Stimulated activated CD4-positive, alpha-beta T cell treated with anti-CD3 and anti-CD28 coated beads, Interleukin-2, amount 100 ng/mL, for 4 hours (primary cell): ENCODE measurements at places on chromosomes 1 and 21.

DNA sequence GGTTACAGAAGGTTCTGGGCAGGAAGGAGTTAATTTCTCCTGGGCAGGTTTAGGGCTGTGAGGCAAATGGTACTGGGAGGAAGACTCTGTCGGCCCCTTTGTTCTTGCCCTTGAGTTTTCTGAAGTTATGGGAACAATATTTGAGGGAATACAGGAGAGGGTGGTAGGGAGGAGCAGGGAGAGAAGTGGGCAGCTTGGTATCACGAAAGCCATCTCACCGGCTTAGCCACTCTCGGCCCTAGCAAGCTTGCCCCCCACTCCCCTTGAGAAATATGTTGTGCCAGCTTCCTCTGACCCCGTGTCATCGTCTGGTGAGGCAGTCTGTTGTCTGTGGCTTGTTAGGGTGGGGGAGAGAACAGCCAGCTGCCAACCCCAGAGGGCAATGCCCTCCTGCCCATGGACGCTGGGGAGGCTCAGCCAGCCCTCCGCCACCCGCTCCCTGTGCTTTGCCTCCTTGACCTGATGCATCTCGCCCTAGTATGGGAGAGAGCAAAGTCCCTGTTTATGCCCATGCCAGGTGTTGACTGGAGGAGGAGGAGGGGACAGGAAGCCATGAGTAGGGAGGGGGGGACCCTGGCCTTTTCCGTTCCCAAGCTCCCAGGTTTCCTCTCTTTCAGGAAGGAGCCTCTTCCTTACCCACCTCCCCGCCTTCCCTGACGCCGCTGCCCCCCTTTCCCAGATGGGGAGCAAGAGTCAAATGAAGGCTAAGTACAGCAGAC, 1.2 kb downstream of the EFNA1 start:
- no peak for DNase-seq

GRCh38 chr21:29185633-29186032, 55.2 kb downstream of the MAP3K7CL start:
- no peak for DNase-seq

DNA sequence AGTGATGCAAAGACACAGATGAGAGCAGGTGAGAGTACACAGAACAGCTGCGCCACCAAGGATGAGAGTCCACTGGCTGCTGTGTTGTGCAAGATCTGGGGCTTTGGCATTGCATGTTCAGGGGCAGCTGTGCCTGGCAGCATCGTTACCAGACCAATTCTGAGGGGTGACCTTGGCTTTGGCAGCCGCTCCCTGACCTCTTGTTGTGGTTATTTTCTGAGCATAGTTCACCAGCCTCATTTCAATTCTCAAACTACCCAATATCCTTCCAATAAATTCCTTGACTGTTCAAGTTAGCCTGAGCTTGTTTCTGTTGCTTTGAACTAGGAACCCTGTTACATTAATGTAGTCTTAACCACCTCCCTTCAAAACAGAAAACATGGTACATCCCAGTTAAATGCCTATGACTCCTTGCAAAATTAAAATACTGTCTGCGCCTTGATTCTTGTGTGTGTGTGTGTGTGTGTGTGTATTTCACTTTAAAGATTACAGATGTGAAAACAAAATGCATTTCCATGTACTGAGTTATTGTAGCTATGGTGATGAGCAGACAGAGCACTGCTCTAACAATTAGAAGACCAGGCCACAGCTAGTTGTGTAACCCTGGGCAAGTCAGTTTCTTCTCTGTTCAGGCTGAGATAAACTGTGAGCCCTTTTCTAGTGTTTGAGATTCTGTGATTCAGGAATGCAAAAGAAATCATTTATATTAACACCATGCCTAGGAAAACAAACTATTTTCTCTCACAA, 106.3 kb upstream of the GUCA2B start:
- no peak for DNase-seq

GRCh38 chr21:44893948-44894656, 20.6 kb upstream of the PTTG1IP start:
- DNase-seq, result no peak

GRCh38 chr21:16535102-16535422, 805.3 kb downstream of the USP25 start:
- no peak for DNase-seq

GRCh38 chr1:81174052-81174451, 626.7 kb upstream of the ADGRL2 start:
- no peak for DNase-seq

DNA sequence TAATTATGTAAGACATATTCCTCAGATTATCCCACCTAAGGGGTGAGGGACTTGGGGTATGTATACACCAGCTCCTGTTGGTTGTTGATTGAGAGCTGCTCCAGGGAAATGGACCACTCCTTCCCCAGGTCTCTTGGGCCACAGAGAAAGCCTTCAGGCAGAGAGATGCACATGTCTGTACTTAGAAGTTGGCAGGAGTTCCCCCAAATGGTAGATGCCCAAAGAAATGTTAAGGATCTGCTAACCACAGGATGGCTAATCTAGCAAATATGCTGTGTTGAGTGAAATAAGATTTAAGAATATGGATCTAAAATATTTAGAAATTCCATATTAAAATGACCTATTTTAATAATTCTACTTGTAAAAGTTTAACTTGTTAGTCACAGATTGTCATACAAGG, 100.8 kb upstream of the DNAH14 start:
- DNase-seq, result no peak

GRCh38 chr1:47809301-47810084, 187.7 kb downstream of the TRABD2B start:
- DNase-seq, result no peak

DNA sequence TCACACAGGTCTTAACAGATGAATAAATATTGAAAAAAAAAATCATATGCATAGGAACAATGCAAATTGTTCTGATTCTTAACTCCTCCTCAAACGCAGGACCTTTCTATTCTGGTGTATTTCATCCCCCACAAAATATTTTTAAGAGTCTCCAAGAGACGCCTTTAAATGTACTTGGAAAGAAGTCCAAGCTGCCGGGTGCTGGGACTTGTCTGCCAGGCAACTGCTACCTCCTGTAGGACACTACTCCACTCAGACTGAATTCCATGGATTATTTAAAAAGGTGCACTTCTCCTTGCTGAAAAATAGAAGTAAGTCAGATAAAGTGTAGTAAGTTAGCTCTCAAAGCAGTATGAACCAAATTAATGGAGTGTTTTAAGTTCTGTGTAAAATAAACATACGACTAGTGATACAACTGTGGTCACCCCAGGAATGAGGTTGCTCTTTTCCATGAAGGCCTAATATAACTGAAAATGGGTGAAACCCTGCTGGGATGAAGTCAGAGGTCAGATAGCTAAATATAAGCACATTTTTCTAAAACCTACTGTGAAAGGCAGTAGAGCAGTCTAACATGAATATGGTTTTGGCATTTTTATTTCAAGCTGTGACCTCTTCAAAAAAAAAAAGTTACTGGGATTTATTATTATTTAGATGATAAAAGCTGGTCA, 189.2 kb upstream of the PBX1 start:
- DNase-seq, result no peak

DNA sequence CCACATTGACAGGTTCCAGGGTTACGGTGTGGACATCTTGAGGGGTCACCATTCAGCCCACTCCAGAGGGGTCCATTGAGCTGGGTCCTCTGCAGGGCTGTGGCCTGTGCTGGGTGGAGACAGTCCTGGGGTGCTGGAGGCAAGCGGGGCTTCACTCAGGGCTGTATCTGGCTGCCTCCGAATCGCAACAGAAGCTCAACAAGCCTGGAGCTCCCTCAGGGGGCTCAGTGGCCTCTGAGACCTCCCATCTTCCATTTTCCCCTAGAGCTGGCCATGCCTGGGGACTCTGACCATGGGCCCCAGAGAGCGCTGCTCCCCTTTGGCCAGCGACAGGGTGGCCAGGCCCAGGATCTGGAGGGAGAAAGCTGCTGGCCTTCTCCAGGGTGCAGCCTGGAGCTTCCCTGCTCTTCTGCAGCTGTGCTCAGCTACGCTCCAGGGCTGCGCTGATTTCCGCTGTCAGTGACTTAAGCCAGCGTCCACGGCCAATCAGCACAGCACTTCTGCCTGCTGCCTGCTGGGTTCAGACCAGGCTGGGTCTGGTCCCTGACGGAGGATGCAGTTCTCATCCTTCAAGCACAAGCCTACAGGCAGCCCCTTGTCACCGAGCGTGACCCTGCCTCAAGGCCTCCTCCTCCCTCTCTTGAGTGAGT, 45.0 kb upstream of the ADARB1 start:
- DNase-seq, result no peak

DNA sequence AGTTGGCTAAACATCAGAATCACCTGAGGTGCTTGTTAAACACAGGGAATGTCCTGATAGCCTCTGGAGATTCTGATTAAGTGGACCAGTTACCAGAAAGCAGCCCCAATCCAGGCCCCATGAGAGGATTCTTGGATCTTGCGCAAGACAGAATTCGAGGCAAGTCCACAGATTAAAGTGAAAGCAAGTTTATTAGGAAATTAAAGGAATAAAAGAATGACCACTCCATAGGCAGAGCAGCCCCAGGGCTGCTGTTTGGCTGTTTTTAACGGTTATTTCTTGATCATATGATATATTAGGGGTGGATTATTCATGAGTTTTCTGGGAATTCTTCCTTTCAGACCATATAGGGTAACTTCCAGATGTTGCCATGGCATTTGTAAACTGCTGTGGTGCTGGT, 176.2 kb downstream of the ROR1 start:
- DNase-seq, result no peak

- DNase-seq, result no peak
Measured at GRCh38 chr21:29626801-29627470, 312.9 kb downstream of the GRIK1 start.

- no peak for DNase-seq
Measured at GRCh38 chr1:45635211-45635610, 11.4 kb upstream of the CCDC17 start.
